ENCODE measurements at places on chromosomes 3 and 15.

GRCh38 chr3:20043396-20043795, 3.1 kb downstream of the KAT2B start:
- DNase-seq = peak; percentile 63

GRCh38 chr3:161939918-161940620, 443.5 kb downstream of the OTOL1 start:
- no peak for DNase-seq

- DNase-seq = no peak
These were observed 264.1 kb downstream of the CD47 start for GRCh38 chr3:107826727-107827126.

DNA sequence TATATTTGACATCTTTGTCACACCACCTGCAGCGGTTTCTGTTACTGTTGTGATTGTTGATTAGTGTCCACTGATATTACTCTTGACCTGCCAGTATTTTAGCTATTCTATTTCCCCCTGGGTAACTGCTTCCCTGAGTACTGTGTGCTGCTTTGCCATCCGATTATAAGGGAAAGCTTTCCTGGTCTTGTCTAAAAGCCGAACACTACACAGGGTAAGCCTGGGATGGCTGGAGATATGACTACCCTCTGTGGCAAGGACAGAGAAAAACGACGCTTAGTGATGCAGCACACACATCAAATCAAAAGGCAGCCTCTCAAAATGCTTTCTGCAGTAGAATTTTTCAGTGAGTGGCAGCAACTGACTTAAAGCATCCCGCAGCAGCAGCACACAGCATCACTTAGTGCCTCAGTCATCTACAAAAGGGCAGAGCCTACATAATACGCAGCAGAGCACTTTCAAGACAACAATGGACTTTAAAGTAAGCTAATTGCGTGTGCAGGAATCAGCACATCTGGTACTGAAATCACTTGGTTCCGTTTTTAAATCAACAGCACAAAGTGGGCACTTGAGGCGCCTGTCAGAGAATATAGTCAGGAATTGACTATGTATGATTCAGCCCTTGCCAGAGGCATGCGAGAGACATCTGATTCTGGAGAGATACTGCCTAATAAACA, 656.3 kb upstream of the TGFBR2 start:
- DNase-seq = no peak

DNA sequence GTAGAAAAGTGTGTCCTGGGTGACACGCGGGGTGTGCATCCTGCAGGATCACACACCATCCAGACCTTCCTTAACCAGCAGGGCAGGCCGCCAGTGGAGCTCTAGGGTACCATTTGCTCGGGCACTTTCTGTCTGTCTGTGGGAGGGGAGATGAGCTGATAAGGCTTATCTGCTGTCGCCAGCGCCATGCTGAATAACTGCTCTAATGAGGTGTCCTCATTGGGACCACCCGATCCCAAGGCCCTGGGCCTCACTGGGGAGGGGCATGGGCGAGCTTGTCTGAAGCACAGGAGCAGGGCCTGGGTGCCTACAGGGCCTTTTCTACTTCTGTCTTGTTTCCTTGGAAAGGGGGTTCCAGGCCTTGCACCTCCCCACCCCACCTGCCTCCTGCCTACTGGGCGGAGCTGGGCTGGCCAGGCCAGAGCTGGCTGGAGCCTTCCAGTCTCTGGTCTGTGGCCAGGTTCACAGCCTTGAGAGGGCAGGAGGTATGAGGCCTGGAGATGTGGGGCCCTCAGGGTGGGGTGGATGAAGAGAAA, 2.5 kb upstream of the GATA2 start:
- no peak for DNase-seq

DNA sequence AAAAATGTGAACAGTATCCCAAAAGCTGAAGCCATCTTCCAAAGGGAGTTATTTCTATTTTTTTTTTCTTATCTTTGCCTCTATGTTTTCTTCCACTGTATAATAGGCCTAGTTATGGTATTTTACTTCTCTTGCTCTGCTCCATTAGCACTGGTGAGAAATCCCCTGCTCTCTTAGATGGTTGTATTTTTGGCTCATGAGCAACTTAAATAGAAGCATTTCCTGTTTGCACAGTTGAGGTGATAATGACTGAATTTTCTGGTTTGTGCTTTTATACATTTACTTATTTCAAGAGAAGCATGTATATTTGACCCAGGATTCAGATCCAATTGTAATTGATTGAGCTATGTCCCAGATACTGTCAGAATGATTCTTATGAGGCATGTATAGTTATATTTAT, 61.6 kb upstream of the CD200R1L start:
- DNase-seq = peak; percentile 7

DNA sequence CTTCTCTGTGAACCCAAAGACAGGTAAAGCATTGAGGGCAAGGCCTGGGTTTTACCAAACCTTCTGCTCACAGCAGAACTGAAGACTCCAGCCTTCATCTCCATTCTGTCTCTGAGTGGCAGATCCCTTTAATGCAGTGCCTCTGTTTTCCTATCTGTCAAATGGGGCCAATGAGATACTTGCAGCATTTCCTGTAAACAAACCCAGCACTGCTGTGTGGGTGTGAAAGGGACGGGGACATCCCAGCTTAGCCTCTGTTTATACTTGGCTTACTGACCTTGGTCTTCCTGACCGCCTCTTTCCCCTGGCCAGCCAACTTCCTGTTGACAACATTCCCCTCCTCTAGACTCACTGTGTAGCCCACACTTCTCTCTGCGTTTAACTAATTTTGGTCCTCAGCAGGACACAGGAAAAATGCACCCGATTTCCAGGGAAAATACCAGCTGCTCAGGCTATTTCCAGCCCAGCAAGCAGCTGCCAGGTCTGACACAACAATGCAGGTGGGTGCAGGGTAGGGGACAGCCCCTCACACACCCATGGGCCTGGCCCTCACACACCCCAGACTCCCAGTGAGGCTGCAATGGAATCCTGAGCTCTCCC, 105.9 kb upstream of the HERC1 start:
- peak; percentile 22 for DNase-seq

GRCh38 chr3:46369151-46369550, 1.6 kb upstream of the CCR5 start:
- no peak for DNase-seq

DNA sequence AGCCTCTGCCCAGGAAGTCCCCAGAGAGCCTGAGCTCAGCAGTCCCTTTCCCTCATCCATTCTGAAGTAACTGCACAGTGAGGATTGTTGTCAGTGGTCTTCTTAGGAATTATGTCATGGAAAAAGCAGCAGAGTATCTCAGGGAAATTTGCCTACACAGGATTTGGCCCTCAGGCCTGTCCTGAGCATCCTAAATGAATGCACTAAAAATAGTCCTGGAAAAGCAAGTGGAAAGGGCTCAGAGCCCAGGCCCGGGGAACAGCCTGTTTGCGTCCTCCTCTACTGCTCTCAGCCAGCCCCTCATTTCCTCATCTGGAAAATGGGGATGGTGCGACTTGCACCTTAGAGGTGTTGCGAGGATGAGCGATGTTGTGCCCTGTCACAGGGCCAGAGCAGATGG, 21.6 kb downstream of the LYSMD4 start:
- no peak for DNase-seq

GRCh38 chr3:123105201-123106189, 38.7 kb downstream of the PDIA5 start:
- no peak for DNase-seq

GRCh38 chr3:123370819-123371218, 78.1 kb downstream of the ADCY5 start:
- DNase-seq = no peak

- no peak for DNase-seq
These were observed 7.8 kb downstream of the VWA5B2 start for GRCh38 chr3:184237211-184237610.

GRCh38 chr3:174417573-174417972, 441.6 kb upstream of the NAALADL2 start:
- no peak for DNase-seq

- DNase-seq = no peak
These were observed 96.8 kb downstream of the ECT2 start for GRCh38 chr3:172847292-172847691.

GRCh38 chr15:79064496-79064895, 26.1 kb downstream of the RASGRF1 start:
- DNase-seq = no peak

- peak; percentile 52 for DNase-seq
These were observed 79.3 kb downstream of the ATP10A start for GRCh38 chr15:25783607-25784540.

DNA sequence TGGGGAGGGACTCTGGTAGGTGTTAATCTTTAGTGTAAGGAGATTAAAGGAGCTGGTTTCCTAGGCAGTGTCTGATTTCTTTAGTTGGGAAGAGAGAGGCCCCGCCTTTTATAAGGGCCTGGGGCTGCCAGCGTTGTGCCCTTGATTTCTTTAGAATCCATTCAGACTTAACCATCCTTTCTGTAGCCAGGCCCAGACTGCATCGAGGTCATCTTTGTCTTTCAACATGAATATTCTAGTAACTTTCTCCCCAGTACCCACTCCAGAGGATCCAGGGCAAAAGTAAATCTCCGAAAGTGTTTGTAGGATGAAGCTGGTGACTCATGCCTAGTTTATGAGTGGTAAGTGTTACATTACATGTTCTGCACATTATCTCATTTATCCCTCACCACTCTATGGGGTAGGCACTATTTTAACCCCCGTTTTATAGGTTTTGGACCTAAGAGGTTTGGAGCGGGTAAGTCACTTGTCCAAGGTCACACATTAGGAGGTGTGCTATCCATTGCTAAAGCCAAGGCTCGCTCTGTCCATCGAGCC, 11.8 kb upstream of the USP3 start:
- no peak for DNase-seq

DNA sequence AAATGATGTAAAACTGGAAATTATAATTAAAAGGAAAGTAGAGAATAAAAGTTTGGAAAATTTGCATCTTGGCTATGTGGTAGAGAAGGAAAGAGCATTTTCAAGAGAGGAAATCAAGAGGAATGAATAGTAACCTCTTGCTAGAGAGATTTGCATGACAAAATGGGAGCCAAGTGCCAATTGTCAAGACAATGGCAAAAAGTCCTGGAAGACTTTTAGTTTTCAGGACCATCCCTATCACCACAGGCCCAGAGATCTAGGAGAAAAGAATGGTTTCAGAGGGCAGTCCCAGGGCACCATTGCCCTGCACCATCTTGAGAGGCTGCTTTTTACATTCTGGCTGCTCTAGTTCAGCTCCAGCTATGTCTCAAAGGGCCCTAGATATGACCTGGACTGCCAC, 1427.6 kb downstream of the ZPLD1 start:
- DNase-seq = no peak

DNA sequence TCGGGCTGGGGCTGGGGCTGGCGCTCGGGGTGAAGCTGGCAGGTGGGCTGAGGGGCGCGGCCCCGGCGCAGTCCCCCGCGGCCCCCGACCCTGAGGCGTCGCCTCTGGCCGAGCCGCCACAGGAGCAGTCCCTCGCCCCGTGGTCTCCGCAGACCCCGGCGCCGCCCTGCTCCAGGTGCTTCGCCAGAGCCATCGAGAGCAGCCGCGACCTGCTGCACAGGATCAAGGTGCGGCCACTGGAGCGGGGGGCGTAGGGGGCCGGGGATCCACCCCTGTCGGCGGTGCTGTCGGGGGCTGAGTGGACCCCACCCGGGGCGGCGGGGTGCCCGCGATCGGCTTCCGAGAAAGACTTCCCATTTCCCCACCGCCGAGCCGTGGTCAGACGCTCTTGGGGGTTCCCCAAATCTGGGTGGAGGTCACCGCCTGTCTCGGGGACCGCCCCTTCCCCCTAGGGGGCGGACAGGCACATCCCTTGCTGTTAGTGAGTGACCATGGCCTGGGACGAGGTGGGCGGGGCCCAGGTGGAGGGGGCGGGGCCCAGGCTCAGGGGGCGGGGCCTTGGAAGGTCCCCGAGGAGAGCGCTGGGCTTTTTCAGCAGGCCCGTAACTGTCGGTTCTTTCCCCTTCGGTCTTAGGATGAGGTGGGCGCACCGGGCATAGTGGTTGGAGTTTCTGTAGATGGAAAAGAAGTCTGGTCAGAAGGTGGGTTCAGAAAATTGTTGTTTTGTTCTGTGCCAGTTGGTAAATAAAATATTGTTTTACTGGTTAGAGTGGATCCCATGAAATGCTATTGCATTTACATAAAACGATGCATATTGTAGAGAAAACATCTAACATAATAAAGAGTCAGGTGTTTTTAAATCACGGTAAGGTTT, 578 bp downstream of the LACTB start:
- DNase-seq = peak; percentile 78

- no peak for DNase-seq
These were observed 16.0 kb downstream of the UBE2E2 start for GRCh38 chr3:23219117-23219516.

DNA sequence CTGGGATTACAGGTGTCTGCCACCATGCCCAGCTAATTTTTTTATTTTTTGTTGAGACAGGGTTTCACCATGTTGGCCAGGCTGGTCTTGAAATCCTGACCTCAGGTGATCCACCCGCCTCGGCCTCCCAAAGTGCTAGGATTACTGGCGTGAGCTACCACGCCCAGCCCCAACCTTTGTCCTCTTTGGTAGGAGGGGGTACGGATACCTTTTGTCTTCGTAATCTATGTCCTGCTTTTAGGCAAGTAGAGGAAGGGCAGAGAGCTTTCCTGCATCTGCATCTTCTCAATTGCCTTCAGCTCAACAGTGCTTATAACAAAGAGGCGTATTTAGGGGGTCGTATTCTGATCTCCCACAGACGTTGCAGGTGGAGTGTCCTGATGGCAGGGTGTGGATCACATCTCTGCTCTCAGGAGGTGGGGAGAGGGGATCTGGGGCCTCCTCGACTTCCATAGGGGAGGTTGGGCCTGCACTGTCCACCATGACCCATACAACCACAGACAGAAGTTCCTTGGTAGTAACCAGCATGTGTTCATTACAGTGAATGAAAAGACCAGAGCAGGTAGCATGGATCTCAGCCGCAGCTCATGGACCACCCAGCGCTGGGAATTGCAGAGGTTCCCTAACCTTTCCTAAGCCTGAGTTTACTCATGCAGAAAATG, 21.4 kb upstream of the KCTD6 start:
- DNase-seq = no peak

DNA sequence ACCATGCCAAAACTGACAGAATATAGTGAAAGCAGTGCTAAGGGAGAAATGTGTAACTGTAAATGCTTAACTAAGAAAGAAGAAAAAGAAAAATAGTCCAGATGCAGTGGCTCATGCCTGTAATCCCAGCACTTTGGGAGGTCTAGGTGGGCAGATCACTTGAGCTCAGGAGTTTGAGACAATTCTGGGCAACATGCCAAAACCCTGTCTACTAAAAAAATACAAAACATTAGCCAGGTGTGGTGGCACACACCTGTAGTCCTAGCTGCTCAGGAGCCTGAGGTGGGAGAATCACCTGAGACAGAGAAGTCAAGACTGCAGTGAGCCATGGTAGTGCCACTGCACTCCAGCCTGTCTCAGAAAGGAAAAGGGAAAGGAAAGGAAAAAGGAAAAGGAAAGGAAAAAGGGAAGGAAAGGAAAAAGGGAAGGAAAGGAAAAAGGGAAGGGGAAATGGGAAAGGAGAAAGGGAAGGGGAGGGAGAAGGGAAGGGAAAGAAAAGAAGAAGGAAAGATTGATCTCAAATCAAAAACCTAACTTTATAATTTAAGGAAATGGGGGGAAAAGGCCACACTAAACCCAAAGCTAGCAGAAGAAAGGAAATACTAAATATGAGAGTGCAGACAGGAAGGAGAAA, 20.3 kb downstream of the C3orf33 start:
- no peak for DNase-seq

All from CD4-positive, alpha-beta T cell treated with Interleukin-2 at 100 ng/mL for 4 hours (primary cell).